ENCODE measurements at places on chromosomes 5 and 9.

GRCh38 chr9:121298016-121298538, 30.1 kb downstream of the GSN start:
- H3K4me3 ChIP-seq, result no peak overlapping the region
- H3K36me3 ChIP-seq, result no peaks in the 10 kb centered on the region
- DNase-seq, result no peak
- H3K27me3 ChIP-seq, result no peaks in the 10 kb centered on the region

- no peak overlapping the region for H3K27ac ChIP-seq
- H3K4me3 ChIP-seq, result no peak overlapping the region
- no peaks in the 10 kb centered on the region for H3K27me3 ChIP-seq
- no peaks in the 10 kb centered on the region for H3K4me1 ChIP-seq
- no peak for DNase-seq
Observed at GRCh38 chr9:113266174-113266573, 9.2 kb downstream of the CDC26 start.

DNA sequence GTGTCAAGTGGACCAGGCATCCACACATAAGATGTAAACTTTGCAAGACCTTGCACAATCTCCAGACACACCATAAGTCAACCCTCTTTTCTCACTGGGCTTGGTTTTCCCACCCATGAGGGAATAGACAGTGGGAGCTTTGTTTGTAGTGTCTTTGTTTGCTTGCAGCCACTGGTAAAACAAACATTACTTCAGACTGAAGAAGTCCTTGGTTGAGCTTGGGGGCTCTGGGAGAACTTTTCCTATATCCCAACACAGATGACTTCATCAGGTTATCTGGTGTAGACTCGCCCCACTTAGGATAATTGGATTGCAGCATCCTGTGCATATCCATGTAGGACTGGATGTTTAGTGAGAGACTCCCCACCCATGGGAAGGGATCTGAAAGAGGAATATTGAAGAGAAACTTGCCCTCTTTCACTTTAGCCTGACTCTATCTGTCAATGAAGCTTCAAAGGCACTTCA, 11.5 kb upstream of the ADGRV1 start:
- no peaks in the 10 kb centered on the region for H3K36me3 ChIP-seq
- no peaks in the 10 kb centered on the region for H3K4me1 ChIP-seq
- no peak overlapping the region for H3K27ac ChIP-seq
- no peaks in the 10 kb centered on the region for H3K27me3 ChIP-seq
- no peak for DNase-seq

GRCh38 chr5:54135042-54135441, 175.3 kb downstream of the ARL15 start:
- no peaks in the 10 kb centered on the region for H3K36me3 ChIP-seq
- no peaks in the 10 kb centered on the region for H3K4me1 ChIP-seq

DNA sequence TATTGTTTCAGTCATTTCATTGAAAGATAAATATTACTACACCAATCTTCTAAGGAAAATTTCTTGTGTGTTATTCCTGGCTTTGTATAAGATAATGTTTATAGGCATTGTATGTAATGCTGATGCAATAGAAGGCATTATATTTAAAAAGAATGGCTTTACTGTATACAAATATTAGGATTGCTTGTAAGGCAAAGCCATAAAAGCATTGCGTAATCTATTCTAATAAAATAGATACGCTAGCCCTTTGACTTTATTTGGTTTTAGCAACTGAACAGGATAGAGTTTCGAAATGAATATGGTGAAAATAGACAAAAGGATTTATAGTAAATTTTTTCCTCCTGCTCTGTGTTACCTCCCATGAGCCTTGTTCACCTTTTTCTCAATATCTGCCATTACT, 5.5 kb upstream of the LYSMD3 start:
- H3K36me3 ChIP-seq, result no peaks in the 10 kb centered on the region
- no peak overlapping the region for H3K4me3 ChIP-seq
- H3K4me1 ChIP-seq, result no peaks in the 10 kb centered on the region
- DNase-seq, result no peak
- no peak overlapping the region for H3K27ac ChIP-seq

DNA sequence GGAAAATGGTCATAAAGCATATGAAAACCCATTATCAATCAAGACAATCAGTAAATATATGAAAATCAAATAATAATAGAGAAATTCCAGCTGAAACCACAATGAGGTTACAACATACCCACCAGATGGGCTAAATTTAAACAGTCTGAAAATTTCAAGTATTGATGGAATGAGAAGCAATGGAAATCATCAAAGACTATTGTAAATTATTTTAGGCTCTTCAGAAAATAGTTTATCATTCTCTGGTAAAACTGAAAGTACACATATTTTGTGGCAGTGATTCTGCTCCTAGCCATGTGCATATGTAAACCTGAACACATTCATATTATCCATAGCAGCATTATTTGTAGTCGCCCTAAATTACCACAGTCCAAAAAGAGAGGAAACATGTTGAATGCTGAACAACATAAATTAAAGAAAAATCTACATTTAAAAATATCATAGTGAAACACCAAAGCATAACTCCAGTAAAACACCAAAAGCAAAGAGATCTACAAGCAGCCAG, 215.3 kb downstream of the PRELID2 start:
- no peaks in the 10 kb centered on the region for H3K4me1 ChIP-seq
- no peak for DNase-seq
- no peak overlapping the region for H3K4me3 ChIP-seq
- H3K27me3 ChIP-seq, result no peaks in the 10 kb centered on the region
- H3K36me3 ChIP-seq, result no peaks in the 10 kb centered on the region
- H3K27ac ChIP-seq, result no peak overlapping the region

All from GM12878 (cell line).